ENCODE measurements at places on chromosomes 7 and 10. TPM values are rescaled to one million over a fixed set of nuclear protein-coding genes. Genes with fewer than 3 reads are reported as not detected.

FAM25G gene
- total RNA-seq, result not detected

NODAL gene
- total RNA-seq, result not detected

CADPS2 gene
- total RNA-seq, result 47.7 TPM

DGKI gene
- 0.15 TPM for total RNA-seq

AOC1 gene
- not detected for total RNA-seq

IL6 gene
- total RNA-seq, result 16.3 TPM

NEUROG3 gene
- total RNA-seq, result not detected

HPSE2 gene
- not detected for total RNA-seq

AZGP1 gene
- not detected for total RNA-seq

CYP3A4 gene
- not detected for total RNA-seq

ENTPD7 gene
- 18.7 TPM for total RNA-seq

ANKRD7 gene
- 2.0 TPM for total RNA-seq

GRM3 gene
- not detected for total RNA-seq

DPYSL4 gene
- 2.3 TPM for total RNA-seq

FOXI2 gene
- not detected for total RNA-seq

MEOX2 gene
- total RNA-seq, result 3.2 TPM

CRYGN gene
- not detected for total RNA-seq

SLC26A3 gene
- total RNA-seq, result not detected

SPDYE2B gene
- total RNA-seq, result not detected
